ENCODE measurements at places on chromosomes 11 and 22.

- DNase-seq = peak; percentile 85
Observed at GRCh38 chr22:39960791-39961746, 872 bp downstream of the TMA7B start.

DNA sequence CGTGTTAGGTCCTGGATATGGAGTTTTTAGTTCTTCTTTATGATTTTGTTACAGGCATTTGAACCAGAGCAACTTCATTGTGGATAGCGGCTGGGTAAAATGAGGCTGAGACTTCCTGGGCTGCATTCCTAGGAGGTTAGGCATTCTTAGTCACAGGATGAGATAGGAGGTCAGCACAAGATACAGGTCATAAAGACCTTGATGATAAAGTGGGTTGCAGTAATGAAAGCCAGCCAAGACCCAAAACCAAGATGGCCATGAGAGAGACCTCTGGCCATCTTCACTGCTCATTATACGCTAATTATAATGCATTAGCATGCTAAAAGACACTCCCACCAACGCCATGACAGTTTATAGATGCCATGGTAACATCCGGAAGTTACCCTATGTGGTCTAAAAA is 23.4 kb upstream of the CLMP start:
- no peak for DNase-seq

GRCh38 chr11:45083544-45084087 is 62.8 kb upstream of the PRDM11 start:
- no peak for DNase-seq

DNA sequence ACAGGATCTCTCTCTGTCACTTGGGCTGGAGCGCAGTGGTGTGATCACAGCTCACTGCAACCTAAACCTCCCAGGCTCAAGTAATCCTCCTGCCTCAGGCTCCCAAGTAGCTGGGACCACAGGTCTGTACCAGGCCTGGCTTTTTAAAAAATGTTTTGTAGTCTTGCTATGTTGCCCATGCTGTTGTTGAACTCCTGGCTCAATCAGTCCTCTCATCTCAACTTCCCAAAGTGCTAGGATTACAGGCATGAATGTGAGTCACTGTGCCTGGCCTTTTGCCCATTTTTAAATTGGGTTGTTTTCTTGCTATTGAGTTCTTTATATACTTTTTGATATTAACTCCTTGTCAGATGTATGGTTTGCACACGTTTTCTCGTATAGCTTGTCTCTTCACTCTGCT is 33.0 kb upstream of the PITPNB start:
- DNase-seq = no peak

GRCh38 chr11:24312464-24313238 is 184.2 kb upstream of the LUZP2 start:
- no peak for DNase-seq

DNA sequence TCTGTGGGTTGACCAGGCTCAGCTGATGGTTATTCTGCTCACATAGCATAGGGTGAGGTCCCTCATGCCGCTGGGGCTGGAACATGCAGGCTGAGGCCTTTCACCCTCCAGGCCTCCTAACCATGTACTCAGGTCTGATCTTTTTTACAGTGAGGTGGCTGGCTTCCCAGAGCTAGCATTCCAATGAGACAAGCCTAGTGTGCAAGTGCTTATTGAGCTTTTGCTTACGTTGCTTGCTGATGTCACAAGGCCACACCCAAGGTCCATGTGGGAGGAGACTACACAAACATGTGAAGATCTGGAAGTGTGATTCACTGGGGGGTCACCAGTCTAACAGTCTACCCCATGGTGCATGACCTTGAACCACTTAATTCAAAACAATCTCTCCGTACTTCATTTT is 33.9 kb downstream of the ISX start:
- no peak for DNase-seq

DNA sequence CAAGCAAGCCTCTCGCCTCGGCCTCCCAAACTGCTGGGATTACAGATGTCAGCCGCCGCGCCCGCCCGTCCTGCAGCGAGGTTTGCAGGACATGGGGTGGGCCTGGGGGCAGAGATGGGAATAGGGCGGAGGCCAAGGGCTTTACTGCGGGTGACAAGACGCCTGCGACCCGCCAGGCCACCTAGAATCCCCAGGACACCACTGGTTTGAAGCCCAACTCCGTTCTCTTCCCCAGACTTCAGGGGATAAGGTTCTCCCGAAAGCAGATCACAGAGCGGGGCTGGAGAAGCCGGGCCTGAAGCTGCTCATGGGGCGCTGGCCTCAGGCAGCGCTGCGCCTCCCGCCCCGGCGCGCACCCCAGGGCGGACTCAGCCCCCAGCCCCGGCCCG is 354 bp downstream of the POLR2L start:
- no peak for DNase-seq

GRCh38 chr11:17992916-17993315 is 19.9 kb downstream of the SERGEF start:
- no peak for DNase-seq

- DNase-seq = no peak
Observed at GRCh38 chr11:65660038-65660437, 2.7 kb downstream of the RELA start.

Data from GM13977 (cell line).